SIG-M5 (cell line): ENCODE measurements at places on chromosomes 13 and 19.

DNA sequence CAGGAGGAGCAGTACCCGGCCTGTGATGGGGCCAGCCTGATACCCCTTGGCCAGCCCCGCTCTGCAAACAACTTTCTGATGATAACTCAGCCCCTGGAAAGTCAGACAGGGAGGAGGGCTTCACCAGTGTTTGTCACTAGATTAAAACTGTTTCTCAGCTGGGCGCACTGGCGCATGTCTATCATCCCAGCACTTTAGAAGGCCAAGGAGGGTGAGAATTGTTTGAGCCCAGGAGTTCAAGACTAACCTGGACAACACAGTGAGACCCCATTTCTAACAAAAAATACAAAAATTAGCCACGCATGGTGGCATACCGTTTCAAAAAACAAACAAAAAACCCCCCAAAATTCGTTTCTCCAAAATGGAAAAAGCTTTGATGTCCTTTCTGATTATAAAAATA, 5.5 kb upstream of the CERS1 start:
- no peak for DNase-seq

- DNase-seq: no peak
Observed at GRCh38 chr19:6423499-6424194, 964 bp downstream of the KHSRP start.

DNA sequence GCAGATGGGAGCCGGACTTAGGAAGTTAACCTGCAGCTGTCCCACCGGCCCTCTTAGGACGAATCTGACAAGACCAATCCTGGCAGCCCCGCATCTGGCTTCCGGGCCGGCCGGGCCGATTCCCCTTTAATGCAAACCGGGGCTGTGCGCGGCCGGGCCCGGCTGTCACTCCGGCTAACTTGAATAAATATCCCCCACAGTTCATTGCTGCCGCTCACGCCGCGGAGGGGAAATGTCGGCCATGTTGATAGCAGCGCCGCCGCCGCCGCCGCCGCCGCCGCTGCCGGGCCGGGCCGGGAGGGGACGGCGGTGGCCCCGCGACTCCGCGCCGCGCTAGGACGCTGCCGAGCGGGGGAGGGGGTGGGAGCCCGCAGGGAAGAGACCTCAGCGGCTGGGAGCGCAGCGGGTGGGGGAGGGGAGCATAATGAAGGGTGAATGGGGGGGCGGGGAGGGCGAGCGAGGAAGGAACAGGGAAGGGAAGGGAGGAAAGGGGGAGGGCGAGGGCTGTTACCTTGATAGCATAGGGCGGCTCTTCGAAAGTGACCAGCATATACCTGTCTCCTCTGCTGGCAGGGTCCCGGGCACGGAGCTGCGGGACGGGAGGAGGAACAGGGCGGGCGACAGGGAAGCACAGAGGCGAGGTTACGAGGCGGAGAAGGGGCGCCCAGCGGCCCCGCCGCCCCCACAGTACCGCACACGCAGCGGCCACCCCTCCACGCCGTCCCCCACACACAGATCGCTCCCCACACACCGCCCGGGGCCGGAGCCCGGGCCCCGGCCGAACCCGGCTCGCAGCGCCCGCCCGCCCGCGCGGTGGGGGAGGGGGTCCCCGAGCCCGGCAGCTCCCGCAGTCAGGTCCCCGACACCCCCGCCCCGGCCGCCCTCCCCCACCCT, 1.1 kb downstream of the INTS6 start:
- peak; percentile 15 for DNase-seq

DNA sequence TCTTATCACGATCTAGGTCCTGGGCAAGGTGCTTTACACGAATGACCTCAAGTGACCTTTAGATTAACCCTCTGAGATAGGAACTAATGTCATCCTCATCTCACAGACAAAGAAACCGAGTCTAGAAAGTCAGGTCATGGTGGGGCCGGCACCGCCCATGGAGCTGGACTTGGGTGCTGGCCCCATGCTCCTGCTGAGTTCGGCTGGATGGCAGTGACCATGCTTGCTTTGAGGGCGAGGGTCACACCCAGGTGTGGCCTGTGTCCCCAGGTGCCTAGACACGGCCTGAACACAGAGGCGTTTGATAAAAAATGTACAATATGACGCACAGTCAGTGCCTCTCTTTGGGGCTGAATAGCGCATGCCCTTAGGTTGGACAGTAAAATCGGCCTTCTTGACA, 26.8 kb downstream of the COL4A2 start:
- DNase-seq: no peak

DNA sequence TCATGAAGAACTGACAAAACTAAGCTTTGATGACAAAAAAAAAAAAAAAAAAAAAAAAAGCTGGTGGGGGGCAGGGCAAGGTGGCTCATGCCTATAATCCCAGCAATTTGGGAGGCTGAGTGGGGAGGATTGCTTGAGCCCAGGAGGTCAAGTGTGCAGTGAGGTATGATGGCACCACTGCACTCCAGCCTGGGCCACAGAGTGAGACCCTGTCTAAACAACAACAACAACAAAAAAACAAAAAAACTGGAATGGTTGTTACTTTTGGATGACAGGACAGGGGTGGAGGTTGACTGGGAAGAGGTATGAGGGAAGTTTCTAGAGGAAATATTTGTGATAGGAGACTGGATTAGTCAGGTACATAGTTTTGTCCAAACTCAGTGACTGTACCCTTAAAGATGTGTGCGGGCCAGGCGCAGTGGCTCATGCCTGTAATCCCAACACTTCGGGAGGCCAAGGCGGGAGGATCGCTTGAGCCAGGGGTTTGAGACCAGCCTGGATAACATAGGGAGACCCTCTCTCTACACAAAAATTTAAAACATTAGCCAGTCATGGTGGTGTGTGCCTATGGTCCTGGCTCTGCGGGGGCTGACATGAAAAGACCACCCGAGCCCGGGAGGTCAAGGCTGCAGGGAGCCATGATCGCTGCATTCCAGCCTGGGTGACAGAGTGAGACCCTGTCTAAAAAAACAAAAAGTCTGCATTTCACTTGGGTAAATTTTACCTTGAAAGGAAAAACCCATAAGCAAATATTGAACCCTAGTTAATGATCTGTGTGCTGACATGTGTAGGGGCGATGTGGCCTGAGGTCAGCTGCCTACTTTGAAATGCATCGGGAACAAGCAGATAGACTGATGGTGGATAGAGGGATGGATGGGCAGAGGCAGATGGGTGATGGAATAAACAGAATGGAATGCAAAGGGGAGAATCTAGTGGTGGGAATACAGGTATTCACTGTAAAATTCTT, 37.0 kb downstream of the CERS4 start:
- DNase-seq: no peak

- no peak for DNase-seq
Observed at GRCh38 chr19:11887611-11888531, at the start of gene ZNF69. Gene ZNF69 (plus strand): TSS chr19:11887782. CDS start chr19:11887924, 142 bp downstream.

DNA sequence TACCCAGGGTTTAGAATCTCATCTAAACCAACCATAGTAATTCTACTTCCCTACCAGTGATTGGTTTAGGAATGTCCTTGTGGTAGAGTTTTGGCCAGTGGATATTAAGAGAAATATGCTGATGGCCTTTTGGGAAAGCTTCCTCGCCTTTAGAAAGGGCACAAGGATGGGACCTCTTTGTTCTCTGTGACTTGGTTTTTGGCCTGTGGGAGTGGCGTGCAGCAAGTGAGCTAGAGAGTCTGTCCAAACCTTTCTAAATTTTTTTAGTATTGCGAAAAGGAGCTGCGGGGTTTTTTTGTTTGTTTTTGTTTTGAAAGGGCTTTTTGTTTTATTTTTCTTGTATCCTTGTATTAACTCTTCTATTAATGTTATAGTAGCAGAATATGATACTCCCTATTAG, 20.6 kb downstream of the USPL1 start:
- no peak for DNase-seq

DNA sequence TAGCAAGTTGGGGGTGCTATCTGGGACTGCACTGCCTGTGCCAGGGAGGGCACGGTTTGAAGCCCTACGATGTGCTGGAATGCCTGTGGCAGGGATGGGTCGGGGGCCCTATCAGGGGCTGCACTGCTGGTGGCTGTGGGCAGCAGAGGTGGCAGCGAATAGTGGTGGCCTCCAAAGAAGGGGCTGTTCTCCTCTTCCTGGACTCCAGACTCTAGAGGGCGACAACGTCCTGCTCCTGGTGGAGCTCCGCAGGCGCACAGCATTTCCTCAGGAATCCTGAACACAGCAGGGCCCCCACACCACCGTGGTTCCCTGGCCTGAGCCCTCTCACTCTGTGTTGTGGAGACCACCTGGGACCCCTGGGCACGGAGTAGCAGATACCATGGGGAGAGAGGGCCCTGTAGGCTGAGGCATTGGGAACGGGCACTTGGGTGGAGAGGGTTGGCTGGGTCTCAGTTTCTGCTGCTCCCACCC, 145.6 kb downstream of the TNFRSF19 start:
- no peak for DNase-seq

- DNase-seq: no peak
Observed at GRCh38 chr13:75618308-75618707, 17.8 kb upstream of the LMO7 start.

DNA sequence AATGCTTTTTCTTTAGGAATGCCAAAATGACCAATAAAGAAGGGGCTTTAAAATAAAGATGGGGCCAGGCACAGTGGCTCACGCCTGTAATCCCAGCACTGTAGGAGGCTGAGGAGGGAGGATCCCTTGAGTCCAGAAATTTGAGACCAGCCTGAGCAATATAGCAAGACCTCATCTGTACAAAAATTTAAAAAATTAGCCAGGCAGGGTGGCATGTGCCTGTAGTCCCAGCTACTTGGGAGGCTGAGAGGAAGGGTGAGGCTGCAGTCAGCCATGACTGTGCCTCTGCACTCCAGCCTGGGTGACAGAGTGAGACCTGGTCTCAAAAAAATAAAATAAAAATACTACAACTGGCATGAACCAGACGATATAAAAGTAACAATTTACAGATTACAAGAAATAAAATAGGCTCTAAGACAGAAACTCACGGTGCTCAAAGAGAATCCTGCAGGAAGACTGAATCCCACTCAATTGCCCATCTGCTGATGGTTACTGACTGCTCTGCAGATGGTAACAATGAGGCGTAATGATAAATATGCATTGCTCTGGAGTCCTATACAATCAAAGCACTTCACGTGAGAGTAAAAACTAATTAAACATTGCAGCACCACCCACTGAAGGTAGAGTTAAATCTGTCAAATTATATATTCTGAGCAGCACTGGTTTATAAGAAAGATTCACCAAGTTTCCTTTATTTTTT, 93.2 kb downstream of the LHFPL6 start:
- DNase-seq: no peak

DNA sequence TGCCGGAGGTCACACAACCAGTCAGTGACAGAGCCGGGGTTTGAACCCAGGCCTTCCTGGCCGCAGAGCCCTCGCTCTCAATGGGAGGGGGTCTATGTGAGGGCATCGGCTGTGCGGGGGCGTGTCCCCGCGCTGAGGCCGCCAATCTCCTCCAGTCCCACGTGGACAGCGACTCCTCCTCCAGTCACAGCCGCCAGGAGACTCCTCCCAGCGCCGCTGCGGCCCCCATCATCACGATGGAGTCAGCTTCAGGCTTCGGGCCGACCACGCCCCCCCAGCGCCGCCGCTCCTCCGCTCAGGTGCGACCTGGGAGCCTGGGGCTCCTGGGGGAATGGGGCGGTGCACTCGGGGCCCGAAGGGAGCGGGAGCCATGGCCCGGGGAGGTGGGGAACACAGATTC, 6.0 kb downstream of the SPRED3 start:
- DNase-seq: no peak

- DNase-seq: no peak
Observed at GRCh38 chr19:15508035-15508710, at the start of gene CYP4F22. Gene CYP4F22 (plus strand): TSS chr19:15508525. CDS start chr19:15525337, 16,812 bp downstream.

DNA sequence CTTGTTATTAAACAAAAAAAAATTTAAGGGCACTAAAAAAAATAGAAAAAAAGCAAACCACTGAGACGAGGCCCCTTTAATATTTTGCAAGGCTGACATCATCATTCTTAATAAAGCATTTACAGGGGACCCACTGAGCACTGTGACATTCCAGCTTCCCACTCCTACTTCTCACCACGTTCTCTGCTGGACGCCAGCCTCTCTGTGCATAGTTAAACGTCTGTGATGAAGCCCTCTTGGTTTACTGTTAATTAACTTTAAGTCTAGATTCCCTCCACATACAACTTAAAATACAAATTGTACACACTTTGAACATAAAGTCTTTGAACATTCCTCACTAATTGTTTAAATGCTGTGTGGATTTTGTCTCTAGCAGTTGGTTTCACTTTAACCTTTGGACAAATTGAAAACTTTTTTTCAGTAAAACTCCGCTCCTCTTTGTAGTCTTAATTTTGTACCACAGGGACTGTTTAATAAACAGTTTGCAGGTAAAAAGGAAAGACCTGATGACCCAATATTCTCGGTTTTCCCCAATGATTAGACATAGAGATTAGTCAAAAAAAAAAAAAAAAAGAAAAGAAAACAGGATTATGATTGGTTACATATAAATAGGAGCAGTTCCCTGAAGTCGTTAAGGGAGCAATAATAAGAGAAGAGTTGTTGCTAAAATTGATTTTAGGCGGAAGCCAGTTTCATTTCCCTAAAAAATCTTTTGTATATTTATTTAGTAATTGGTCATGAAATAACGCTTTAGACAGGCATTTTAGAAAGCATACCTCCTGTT, 219.8 kb downstream of the MZT1 start:
- no peak for DNase-seq

DNA sequence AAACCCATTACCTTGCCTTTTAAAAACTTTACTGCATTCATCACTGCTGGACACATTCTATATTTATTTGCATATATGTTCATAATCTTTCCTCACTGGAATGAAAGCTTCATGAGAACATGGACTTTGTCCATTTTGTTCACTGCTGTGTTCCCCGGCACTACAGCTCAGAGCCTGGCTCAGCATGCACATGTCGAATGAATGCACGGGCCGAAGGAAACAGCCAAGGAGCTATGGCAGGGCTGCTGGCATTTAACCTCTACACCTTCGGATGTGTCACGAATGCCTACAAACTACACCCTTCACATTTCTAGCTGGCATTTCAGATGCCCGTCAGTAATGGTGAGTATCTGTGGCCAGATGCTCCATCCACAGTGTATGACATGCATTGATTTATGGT, 7.6 kb downstream of the MTIF3 start:
- DNase-seq: no peak

DNA sequence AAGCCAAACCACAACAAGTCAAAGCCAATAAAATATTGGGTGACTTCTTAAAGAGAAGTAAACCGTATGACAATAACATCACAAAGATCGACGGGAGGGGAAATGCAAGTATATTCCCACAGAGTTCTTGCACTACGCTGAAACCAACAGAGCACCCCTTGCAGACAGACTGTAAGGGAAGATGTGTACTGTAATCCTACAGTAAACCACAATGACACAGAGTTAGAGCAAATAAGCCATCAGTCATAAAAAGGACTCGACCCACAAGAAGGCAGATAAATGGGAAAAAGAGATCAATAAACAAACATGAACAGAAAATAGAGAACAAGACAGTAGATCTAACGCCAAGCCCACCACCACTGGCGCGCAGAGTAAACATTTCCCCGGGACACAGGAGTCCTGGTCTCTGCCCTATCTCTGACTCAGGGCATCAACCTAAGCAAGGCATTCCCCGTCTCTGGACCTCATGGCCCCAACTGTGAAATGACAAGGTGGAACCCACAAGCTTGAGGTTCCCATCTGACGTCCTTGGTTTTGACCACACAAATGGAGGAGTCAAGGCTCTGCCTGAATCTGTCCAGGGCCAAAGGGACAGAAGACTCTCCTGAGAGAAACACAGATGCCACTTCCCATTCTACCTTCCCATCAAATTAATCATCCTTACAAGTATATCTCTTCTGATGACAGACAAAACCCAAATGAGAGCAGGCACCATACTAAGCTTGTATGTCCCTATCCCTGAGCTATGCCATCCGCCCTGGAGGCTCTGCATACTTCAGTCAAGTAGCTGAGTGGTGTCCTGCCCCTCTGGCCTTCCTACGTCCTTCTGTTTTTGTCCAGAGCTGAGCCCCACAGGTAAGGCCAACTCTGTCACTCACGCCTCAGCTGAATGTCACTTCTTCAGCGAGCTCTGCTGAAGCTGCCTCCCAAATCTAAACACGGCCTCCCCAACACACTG, 15.0 kb downstream of the SAFB2 start:
- DNase-seq: no peak
